Central memory CD4-positive, alpha-beta T cell (primary cell): ENCODE measurements at places on chromosomes 6 and 20.

- no peak for DNase-seq
Measured at GRCh38 chr6:15301179-15302006, 55.5 kb downstream of the JARID2 start.

GRCh38 chr6:7134999-7135745, 27.4 kb downstream of the RREB1 start:
- no peak for DNase-seq

DNA sequence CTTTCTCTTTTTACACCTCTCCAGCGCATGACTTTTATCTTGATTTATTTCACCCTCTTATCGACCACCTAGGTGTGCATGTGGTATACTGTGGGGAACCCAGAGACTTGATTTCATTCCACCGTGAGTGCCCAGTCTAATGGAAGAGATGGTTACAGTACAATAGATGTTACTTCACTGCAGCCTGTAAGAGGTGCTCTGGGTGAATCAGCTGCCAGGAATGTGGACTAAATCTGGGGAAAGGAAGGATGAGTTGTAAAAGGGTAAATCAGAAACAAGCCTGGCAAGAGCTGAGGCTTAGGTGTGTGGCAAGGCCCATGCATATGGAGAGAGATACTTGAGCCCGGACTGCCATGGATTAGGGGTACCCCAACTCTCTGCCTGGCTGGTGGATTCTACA, 7.4 kb downstream of the STK35 start:
- no peak for DNase-seq

DNA sequence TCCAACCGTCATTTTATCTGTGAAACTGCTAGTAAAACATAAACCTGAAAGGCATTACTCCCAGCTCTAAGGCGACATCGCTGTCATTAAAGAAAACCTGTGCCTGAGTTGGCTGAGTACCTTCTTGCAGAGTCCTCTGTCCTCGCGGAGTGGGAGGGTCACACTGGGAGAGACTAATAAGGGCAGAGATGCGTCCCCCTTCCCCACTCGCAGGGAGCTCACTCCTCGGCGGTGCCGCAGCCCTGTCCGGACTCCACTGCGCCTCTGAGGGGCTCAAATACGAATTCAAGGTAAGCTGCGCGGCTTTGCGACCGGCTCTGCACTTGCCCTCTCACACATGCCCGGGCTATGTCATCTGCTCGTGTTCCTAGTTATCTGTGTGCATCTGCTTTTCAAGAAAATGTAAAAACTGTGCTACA, at the start of gene COL19A1:
Gene COL19A1, plus strand, starts transcription at position 206 of the 419 bp plus-strand sequence. CDS start 13,012 bp downstream, outside the sequence.
- DNase-seq, result peak; percentile 20

DNA sequence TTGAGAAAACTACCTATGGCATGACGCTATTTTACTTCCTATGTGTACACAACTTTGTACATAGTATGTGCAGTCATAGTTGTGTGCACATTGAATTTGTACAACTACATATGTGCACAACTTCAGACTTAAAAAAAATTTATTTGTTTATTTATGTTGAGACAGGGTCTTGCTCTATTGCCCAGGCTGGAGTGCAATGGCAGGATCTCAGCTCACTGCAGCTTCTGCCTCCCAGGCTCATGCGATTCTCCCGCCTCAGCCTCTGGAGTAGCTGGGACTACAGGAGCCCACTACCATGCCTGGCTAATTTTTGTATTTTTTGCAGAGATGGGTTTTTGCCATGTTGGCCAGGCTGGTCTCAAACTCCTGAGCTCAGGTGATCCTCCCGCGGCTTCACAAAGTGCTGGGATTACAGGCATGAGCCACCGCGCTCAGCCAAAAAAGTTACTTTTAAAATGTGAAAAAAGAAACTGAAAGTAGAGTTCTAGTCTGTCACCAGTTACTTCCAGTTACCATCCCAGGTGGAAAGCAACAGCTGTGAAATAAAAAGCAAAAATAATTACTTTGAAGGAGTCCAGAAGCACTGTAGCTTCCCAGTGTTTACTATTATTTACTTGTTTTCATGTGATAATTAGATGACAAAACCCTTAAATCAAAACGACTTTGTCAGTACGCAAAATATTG, 1.7 kb upstream of the ZKSCAN8 start:
- DNase-seq, result peak; percentile 21

DNA sequence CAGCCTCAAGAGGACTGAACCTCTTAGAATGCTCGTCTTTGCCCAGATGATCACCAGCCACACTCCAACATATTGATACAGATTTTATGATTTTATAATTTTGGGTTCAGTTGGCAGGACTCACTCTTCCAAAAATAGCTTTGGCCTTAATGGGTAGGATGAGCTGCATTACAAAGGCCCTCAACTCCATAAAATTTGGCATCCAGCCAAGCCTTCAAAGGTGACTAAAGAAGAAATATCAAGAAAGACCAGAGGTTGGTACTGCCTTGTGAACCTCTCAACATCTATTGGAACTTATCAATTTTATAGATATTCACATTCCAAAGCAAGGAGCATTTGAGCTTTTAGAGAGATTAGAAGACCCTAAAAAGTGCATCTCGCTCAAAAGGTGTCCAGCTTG, 48.4 kb upstream of the SNAP25 start:
- no peak for DNase-seq

GRCh38 chr6:160129881-160130615, 8.4 kb downstream of the SLC22A1 start:
- no peak for DNase-seq
